MG63 (cell line): ENCODE measurements at places on chromosomes 4 and X. TPM values are rescaled to one million over a fixed set of nuclear protein-coding genes. Genes with fewer than 3 reads are reported as not detected.

DNA sequence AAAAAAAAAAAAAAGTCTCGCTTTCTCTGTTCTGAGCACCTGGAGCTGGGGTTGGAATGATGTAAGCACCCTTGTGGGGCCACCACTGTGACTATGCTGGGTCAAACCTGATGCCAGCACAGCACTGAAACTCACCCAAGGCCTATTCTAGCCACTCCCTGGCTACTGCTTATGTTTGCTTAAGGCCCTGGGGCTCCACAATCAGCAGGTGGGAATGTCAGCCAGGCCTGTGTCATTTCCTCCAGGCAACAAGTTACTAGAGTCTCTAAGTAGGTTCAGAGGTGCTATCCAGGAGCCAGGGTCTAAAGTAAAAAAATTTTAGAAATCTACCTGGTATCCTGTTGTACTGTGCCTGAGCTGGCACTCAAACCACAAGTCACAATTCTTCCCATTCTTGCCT lies 1306.8 kb downstream of the STIM2 start:
- no peak for DNase-seq

DNA sequence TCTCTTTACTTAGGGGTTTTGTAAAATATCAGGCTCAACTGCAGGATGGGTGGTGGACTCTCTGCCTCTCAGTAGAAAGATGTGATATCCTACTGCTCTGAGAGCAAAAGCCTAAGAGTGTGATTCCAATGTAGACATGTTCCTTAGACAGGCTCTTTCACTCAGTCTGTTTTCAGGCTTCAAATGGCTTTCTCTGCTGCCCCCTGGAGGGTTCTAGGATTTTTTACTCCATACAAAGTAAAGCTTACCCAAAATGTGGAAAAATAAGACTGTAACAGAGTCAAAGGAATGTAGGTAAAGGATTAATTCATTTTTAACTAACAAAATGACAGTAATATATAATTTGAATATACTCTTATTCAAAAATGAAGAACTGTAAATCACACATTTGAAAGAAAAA lies 32.1 kb downstream of the ZGRF1 start:
- peak; percentile 2 for DNase-seq

DNA sequence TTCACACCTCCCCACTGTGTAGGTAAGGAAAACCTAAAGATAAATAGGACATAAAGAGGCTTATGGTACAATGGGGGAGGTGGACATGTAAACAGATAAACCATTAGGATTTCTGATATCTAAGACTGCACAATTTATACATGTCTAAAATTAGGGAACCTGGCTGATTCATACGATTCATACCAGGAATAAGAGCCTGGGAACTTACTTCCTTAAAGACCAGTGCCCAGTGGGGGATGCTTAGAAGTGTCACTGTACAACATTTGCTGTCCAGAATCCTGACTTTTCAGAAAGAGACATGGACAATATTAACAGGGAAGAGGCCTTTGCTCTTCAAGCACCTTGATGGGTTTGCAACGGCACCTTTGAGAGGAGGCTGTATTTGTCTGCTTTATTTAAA lies 116.8 kb upstream of the KIT start:
- no peak for DNase-seq

- DNase-seq, result peak; percentile 42
Observed at GRCh38 chrX:17459661-17460060, 84.7 kb downstream of the NHS start.

CYLC1 gene
- not detected in 2 replicates for total RNA-seq

- DNase-seq, result no peak
Observed at GRCh38 chr4:106231931-106232330, 84.1 kb downstream of the TBCK start.

PAGE4 gene
- not detected in 2 replicates for total RNA-seq

ATP2B3 gene
- 0.13 TPM in 1 of 2 replicates, not detected in the other for total RNA-seq

- no peak for DNase-seq
Observed at GRCh38 chr4:960636-961350, 12.6 kb downstream of the DGKQ start.

GRCh38 chrX:13791559-13791958 lies 25.3 kb downstream of the GPM6B start:
- no peak for DNase-seq

DNA sequence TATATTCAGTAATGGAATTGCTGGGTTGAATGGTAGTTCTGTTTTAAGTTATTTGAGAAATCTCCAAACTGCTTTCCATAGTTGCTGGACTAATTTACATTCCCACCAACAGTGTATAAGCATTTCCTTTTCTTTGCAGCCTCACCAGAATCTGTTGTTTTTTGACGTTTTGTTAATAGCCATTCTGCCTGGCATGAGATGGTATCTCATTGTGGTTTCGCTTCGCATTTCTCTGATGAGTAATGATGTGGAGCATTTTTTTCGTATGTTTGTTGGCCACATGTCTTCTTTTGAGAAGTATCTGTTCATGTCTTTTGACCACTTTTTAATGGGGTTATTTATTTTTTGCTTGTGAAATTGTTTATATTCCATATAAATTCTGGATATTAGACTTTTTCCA lies 13.6 kb upstream of the MAGED4B start:
- no peak for DNase-seq

GRCh38 chr4:154277172-154277571 lies 214.4 kb downstream of the DCHS2 start:
- DNase-seq, result no peak

- no peak for DNase-seq
Observed at GRCh38 chrX:9650091-9650490, 115.6 kb downstream of the GPR143 start.

DNA sequence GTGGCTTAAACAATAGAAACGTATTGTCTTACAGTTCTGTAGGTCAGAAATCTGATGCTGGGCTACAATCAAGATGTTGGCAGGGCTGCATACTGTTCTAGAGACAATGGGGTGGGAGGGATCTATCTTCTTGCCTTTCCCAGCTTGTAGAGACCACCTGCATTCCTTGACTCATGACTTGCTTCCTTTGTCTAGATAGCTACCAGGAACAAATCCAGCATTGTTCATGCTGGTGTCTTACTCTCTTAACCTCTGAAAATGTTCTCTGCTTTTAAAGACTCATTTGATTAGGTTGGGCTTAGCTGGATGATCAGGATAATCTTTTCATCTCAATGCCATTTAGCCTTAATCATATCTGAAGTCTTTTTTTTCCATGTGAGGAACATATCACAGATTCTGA lies 169.0 kb downstream of the ZNF330 start:
- no peak for DNase-seq

DNA sequence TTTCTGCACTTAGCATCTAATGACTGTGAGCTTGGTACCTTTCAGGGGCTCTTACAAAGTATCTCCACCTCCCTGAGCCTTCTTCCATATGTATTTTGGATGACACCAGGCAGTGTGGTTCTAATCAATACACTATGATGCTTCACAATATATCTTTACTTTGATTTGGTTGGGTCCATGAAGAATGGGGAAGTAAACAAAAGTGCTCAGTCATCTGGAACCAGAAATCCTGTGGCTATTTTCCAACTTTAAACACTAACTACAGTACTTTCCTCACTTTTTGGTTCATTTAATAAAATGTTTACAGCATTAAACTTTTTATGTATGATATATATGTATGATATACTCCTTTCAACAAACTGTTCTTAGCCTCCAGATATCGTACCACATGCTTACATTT lies 216.4 kb upstream of the AFF2 start:
- DNase-seq, result no peak

CYTL1 gene
- not detected in 2 replicates for total RNA-seq

GRCh38 chr4:149830823-149831222 lies 15.2 kb upstream of the IQCM start:
- DNase-seq, result no peak

DNA sequence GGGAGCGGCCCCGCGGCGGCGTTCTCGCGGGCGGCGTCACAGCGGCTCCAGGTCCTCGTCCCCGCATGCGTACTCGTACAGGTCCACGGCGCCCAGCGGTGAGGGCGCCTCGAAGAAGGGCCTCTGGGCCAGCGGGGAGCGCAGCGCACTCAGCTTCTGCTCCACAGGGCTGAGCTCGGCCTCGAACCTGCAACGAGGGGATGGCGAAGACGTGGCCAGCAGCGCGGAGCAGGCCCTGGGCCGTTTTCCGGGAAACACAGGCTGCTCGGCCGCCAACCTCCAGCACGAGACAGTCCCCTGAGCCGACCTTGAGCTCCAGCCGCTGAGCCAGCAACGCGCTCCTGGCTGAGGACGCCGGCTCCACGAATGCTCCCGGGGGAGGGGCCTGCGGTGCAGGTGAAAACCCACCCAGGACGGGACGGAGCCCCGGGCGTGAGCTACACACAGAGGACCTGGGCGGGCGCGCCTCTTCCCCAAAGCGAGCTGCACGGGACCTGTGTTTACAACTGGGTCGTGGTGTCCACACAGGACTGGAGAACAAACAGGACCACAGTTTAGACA lies 15.8 kb upstream of the GTPBP6 start:
- no peak for DNase-seq

GRCh38 chrX:96579252-96579651 lies 105.4 kb upstream of the DIAPH2 start:
- DNase-seq, result no peak

DMRTC1 gene
- not detected in 2 replicates for total RNA-seq

FGG gene
- not detected in 2 replicates for total RNA-seq

GRCh38 chr4:123127875-123128274 lies 205.5 kb upstream of the NUDT6 start:
- no peak for DNase-seq

DNA sequence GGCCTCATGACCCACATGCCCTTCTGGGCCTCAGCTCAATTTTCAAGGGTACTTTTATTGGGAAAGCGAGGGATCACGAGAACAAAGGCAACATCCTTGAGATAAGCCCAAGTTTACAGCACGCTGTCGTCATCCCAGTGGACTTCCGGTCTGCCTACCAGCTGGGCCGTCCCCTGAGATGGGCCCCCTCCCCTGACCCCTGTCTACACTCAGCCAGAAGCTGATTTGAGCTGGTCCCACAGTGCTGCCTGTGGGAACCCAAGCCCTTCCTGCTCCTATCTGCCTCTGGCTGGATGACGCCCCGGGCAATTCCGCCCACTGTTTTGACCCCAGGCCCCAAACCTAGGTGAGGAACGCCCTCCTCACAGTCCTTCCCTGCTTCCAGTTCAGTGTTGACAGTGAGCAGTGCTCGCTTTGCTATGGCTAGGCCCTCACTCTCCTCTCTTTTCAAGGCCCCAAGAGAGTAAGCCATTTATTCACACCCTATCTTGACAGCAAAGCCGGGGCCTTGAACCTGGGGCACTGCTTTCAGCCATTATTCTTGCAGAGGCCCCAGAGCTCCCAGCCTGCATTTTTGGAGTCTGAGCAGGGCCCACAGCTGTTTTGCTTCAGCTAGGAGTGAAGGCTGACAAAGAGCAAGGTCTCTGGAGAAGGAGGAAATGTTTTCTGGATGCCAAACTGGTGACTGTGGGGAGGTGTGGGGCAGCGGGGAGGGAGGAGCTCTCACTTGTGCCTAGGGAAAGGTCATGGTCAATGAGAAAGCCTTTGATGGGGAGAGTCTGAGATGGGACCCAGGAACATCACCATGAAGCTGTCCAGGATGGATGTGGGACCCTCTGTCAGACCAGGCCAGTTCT lies 164.6 kb upstream of the BCOR start:
- peak; percentile 61 for DNase-seq

DMP1 gene
- total RNA-seq, result not detected in 2 replicates

SLC26A1 gene
- not detected in 2 replicates for total RNA-seq

DGKK gene
- not detected in 2 replicates for total RNA-seq

DNA sequence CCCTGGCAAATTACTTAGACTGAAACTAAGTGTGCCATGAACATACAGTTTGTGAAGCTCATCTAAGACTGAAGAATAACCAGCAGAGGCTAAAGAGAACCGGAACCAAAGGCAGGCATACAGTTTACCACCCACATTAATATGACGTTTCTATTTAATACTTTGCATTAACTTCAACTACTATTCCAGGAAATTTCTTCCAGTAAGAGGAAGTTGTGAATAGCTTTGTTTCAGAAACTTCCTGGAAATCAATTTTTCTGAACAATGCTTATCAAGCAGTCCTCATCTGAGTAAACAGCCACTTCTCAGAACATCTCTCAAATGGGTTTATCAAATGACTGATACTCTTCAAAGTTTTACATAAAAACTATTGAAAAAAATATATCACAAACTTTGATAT lies 252.7 kb downstream of the OPHN1 start:
- DNase-seq, result no peak

NIPAL1 gene
- total RNA-seq, result 0.13 and 0.42 TPM in 2 replicates
